NCI-H1105 (cell line): ENCODE measurements at places on chromosomes 3 and 15.

DNA sequence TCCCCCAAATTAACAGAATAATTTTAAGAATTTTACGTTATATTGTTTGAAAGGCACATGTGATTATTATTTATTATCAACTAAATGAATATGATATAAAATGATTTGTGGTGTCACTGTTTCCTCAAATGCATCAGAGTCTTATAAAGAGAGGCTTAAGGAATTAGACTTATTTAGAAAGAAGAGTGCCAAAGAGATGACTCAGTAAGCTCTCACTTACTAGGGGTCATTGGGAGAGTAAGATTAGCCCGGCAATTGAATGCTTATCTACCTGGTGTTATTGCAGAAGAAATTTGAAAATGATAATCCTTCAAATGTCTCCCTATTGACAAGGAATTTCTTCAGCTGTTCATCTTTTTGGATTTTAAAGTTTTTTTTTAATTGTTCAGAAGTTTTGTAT, 408.7 kb downstream of the OXSM start:
- DNase-seq: no peak

GRCh38 chr3:182709306-182709705, 84.0 kb upstream of the ATP11B start:
- DNase-seq: no peak

DNA sequence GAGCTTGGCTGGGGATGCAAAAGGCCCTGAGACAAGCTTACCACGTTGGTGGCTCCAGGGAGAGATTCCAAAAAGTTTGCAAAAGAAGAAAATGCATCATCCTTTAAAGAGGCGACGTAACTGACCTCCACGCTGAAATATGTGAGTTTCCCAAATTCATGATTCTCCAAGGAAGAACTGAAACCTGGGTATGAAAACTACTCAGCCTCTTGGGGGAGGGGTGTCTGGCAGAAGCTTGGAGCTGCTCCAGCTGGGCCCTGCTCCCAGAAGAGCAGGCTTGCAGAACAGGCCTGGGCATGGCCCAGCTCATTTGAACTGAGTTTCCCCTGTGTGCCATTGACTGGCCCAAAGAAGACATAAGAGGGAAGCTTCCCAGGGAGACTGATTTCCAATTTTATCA, 20.5 kb downstream of the CPN2 start:
- DNase-seq: no peak

GRCh38 chr15:71393383-71393782, 278.1 kb downstream of the THSD4 start:
- no peak for DNase-seq

DNA sequence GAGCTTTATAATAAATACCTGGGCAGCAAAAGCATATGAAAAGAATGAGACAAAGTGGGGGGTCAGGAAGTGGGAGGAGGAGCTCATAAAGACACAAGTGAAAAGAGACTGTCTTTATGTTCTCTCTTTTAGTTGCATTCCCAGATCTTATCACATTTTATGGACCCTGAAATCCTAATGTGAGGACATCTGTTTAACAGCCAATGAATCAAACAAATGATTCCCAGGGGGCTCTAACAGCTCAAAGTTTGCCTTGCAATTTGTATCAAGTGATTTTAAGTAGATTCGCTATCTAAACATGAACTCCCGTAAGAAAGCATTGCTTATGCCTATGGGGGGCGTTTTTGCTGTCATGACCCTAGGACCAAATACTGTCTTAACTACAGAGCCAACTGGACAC, 332.3 kb upstream of the CNTN4 start:
- DNase-seq: no peak

- no peak for DNase-seq
These were observed 1.3 kb downstream of the ZNF710 start for GRCh38 chr15:90002428-90002844.
